Common myeloid progenitor, CD34-positive (primary cell): ENCODE measurements at places on chromosomes 1 and 21.

DNA sequence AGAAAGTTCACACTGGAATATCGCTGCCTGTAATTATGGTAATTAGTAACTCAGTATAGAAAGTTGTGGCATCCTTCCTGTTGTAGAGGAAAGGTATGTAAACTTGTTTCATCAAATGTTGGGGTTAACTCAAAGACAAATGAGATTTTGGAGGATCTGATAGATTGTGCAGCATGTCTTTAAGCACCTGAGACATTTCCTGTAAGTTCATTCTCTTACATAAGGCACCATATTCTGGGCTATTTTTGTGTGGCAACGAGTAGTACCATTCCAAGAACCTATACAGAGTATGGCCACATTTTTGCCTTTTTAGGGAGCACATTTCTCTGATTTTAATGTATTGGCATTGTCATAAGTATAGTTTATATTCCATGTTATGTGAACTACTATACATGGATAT lies 88.8 kb downstream of the CDC14A start:
- DNase-seq: no peak

- DNase-seq: no peak
Measured at GRCh38 chr1:116966791-116967190, 34.8 kb upstream of the CD101 start.

DNA sequence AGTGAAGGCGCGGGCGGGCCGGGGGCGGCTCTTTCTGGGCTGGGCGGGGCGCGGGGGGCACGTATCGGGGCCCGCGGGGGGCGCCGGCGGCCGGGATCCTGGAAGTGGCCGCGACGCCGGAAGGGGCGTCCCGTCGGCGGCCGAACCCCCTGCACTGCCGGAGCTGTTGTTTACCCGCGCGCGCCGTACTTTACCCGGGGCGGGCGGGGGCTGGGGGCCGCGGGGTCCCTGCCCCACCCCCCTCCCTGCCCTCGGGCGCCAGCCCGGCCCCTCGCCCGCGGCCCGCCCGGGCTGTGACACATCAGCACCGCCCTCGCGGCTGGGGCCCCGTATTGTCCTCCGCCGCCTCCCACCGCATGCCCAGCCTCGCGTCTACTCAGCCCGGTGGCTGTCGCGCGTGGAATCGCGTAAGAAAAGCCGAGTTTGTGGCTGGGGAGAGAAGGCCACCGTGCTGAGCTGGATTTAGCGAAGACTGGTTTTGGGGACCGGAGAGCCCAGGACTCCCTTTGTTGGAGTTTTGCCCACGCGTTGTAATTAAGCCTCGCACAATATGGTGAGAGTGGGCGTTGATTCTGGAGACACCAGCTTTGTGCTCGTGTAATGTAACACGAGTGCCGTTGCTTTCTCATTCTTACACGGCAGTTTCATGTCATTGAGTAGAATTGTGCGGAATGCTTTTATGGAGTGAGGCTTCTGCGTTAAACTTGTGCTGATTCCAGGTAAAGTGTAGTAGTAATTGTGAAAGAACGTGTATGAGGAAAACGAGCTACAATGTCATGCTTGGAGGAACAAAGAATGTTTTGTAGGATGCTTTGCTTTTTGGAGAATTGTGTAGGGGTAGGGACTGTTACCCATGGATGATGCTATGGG lies 559 bp downstream of the BACH1 start:
- DNase-seq: peak; percentile 89

DNA sequence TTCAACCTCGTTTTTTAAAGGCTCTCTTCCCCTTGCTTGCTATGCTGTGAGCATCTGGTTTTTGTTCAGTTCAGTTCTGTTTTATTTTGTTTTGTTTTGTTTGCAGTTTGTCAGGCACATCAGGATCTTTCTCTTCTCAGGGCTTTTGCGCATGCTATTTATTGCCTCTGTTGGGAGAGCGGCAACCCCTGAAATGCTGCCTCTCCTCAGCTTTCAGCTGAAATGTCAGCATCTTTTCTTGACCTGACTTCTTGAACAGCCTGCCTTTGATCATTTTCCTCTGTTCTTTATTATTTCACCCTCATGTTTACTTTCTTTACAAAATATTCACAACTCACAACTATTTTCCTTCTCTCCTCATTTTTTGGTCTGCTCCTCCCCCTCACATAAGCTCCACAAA lies 50.4 kb upstream of the RC3H1 start:
- DNase-seq: no peak

DNA sequence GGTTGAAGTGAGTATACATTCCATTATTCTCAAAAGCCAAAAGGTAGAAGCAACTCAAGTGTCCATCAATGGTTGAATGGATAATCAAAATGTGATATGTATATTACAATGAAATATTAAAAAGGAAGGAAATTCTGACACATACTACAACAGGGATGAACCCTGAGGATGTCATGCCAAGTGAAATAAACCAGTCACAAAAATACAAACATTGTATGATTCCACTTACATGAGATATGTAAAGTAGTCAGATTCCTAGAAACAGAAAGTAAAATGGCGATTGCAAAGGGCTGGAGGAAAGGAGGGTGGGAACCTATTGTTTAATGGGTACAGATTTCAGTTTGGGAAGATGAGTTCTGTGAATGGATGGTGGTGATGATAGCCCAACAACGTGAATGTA lies 5.8 kb downstream of the SLC44A3 start:
- no peak for DNase-seq

- no peak for DNase-seq
Measured at GRCh38 chr1:216562383-216562782, 139.1 kb upstream of the USH2A start.

DNA sequence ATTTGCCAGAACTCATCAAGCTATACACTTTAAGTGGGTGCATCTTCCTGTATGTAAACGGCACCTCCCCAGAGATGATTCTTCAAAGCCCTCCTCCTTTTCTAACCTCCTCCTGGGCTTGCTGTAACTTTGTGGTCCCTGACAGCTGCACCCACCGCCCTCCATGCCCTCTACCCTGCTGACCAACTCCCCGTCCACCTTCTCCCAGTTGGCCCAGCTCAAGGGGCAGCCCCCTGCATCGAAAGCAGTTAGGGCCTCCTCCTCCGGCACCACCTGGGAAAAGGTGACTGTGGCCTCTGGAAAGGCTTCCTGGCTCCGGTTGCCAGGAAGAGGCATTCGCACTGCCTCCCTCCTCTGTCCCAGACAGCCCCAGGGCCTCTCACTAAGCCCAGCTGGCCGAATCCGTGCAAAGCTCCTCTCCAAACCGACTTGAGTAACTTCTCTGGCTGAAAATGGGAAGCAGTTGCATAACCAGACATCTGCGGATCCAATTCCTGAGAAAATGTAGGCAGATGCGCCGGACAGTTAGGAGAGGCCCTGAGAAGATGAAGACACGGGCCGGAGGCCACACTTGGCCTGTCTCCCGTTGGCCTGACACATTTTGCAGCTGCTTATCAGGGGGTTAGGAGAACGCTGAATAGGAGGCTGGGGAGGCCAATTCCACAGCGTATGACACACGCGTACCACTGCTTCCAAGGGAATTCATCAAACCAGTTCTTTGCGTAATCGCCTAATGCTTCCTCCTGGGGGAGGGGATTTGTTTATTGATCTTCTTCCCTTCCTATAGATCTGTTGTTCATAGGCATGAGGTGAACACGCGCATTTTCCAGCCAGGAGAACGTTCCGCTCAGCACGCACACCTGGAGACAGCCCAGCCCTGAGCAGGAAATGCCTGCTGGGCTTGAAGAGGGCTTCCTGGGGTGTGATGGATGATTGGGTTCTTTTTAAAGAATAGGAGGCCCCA lies 48.7 kb upstream of the COL6A2 start:
- no peak for DNase-seq

GRCh38 chr1:113811156-113811887 lies 954 bp downstream of the RSBN1 start:
- no peak for DNase-seq

GRCh38 chr21:37644636-37645035 lies 271.6 kb downstream of the KCNJ6 start:
- no peak for DNase-seq

- DNase-seq: no peak
Measured at GRCh38 chr1:36922593-36923426, 111.5 kb downstream of the GRIK3 start.

DNA sequence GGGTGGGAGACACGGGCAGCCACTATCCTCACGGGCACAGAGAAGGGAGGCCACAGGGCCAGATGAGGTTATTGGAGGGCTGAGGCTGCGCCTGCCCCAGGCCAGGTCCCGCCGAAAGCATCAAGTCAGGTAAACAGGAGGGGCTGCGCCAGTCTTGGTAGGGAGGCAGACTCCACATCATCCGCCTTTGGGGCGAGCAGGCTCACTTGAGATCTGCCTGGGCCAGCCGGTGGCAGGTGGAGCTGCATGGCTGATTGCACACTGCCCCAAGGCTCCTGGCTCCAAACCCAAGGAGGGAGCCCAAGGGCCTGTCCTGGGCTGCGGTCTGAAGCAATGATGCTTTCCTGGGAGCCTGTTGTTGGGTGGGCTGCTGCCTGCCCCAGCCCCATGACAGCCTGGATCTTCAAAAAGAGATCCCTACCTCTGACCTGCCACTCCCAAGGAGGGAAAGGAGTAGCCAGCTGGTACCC lies 4.6 kb downstream of the SMIM1 start:
- DNase-seq: no peak

GRCh38 chr1:56547473-56547872 lies 31.9 kb downstream of the PLPP3 start:
- DNase-seq: no peak

DNA sequence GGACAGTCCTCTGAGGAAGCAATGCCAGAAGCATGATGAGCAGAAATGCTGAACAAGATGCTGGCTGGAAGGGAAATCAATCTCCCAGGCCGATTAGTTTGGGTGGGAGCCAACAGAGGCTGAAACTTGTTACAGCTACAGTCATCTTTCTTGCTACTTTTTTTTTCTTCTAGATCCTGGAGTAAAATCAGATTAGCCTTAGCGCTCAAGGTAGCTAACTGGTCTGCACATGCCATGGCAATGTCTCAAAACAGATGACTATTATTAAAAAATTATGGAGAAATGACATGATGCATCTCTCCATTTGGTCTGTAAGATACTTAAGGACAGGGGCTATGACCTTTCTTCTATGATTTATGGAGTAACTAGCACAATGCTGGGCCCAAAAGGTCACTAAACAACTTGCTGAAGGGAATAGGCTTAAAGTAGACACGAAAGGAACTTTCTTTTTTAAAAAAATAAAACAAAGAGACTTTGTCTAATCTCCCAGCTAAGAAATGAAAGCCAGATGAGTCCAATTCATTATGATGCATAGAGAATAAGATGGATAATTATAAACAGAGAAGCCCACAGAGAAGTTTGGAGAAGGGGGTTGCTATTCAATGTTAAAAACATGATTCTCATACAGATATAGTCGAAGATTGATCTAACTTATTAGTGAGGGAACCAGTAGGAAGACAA lies 42.5 kb downstream of the UTP25 start:
- no peak for DNase-seq

GRCh38 chr1:81298266-81298665 lies 502.5 kb upstream of the ADGRL2 start:
- no peak for DNase-seq

GRCh38 chr21:42905195-42905594 lies 12.1 kb downstream of the NDUFV3 start:
- no peak for DNase-seq

- no peak for DNase-seq
Measured at GRCh38 chr1:43505077-43505780, 25.5 kb upstream of the PTPRF start.

DNA sequence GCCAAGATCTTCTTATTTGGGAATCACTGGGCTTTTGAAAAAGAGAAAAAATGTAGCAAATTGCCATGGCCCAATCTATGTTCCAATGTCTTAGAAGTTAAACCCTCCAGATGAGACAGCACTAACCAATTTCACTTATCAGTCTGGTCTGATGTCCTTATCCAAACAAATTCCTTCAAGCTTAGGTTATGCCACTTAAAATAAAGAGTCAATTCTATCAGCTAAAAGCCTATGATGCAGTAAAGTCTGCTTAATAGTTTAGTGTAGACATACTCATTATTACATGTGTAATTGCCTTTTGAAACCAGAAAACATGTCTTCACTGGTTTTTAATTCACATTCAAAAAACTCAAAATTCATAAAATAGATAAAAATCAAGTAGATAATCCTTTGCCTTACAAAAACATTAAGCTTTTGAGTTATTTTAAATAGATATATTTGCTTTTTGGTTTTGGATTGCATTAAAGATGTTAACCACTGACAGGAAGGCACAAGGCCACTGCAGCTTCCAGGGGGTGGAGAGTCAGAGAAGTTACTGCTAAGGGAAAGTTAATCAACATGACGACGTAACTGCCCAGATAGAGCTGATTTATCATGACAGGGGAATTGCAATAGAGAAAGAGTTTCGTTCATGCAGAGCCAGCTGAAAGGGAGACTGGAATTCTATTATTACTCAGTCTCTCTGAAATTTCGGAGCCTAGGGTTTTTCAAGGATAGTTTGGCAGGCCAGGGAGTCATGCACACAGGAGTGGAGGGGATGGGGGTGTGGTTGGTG lies 106.1 kb downstream of the MAP3K21 start:
- DNase-seq: no peak

DNA sequence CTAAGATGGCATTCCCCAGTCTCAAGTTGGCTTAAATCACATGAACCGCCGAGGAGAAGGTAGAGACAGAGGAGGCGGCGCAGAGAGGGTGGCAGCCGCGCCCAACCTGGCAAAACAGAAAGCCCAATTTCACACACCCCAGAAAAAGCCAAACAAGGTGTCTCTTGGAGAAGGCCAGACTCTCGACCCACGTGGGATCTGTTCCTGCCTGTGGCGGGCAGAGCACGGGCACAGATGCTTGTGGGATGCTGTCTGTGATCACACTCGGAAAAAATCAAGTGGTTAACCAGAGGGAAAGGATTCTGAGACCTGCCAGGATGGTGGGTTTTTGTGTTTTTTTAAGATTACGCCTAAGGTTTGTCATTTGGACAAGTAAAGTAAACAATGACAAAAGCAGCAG lies 80.7 kb downstream of the MRPL37 start:
- no peak for DNase-seq

- DNase-seq: no peak
Measured at GRCh38 chr1:64925594-64925993, 40.8 kb downstream of the JAK1 start.
